AG10803 (cell line): ENCODE measurements at places on chromosomes 6 and 20.

DNA sequence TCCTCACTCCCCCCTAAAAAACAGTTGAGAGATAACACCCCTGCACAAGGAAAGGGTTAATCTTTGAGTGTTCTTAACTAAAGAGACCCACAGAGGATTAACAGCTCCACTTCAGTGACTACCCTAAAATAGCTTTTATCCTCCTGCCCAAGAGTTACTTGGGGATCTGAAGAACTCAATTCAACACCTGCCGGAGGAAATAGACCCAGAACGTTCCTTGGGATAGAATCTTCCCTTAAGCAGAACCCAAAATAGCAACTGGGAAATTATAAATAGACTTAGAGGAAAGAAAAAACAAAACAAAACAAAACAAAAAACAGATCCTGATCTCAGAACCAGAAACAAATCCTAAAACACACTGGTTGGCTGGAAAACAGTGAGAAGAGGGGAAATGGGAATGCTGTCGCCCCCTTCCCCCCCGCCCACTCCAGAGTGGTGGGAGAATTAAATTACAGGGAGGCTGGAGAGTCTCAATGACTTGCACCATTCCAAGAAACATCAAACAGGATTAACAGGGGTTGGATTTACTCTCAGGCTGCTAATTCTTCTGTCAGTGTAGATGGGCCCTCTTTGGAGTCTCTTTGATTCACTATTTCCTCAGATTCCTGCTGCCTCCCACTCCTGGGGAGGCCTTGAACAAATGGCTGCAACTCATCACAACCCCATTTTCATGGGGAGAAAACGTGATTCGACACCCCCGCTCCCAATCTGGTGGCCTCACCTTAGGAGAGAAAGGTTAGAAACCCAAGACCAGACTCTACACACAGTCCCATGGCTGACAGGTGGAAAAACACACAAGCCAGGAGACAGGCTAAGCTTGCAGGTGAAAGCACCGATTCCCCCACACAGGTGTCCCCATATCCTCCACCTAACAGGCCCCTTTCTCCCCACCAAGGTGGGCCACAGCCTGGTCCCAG is 1.4 kb downstream of the PLAGL2 start:
- no peak for DNase-seq

- no peak for DNase-seq
Measured at GRCh38 chr20:49671433-49671832, 42.2 kb downstream of the B4GALT5 start.

DNA sequence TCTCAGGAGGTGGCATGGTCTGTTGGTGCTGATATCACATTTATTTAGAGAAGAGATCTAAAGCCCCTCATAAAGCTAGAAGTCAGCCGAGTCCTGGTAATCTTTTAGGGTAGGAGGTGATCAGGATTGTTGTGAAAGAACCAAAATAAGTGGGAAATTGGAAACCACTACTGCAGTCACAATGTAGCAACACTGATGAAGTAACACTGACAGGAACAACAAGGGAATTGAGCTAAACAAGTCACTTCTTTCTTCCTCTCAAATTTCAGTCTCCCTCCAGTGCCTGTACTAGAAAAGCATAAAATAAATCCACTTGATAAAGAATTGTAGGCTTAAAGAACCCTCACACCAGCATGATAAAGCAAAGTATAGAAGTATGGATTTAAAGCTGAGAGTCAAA is 1509.0 kb downstream of the GRIK2 start:
- no peak for DNase-seq

DNA sequence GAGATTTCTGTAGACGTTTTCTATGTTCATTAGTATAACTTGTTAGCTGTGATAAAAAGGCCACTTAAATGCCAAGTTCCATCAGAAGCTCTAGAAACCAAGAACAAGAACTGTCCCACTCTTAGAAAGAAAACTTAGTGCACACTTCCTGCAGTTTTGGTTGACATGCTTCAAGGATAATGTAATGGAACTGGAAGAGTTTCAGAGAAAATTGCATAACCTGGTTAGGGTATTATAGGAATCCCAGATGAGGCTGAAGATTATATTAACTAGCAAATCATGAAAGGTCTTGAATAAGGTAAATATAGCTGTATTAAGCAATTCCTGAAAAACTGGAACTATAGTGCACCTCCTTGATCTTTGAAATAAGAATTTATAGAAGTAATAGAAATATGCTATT is 1.8 kb upstream of the PHACTR2 start:
- peak; percentile 67 for DNase-seq

- no peak for DNase-seq
Measured at GRCh38 chr6:167570460-167571400, 245.8 kb downstream of the TTLL2 start.

- no peak for DNase-seq
Measured at GRCh38 chr20:57847104-57847503, 137.3 kb upstream of the PMEPA1 start.

DNA sequence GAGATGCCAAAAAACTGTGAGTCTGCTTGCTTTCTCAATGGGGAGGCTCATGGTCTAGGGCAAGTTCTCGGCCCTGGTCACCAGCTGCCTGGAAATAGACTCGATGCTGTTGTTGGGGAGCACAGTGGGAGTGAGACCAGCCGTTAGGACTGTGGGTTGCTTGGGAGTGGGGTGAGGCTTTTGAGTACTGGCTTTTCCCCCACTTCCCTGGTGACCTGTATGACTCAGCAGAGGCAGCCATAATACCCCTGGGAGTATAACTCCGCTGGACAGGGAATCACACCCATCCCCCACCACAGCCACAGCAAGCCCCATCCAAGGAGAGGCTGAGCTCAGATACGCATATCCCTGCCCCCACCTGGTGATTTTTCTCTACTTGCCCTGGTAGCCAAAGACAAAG is 48.9 kb upstream of the OGFRL1 start:
- no peak for DNase-seq

DNA sequence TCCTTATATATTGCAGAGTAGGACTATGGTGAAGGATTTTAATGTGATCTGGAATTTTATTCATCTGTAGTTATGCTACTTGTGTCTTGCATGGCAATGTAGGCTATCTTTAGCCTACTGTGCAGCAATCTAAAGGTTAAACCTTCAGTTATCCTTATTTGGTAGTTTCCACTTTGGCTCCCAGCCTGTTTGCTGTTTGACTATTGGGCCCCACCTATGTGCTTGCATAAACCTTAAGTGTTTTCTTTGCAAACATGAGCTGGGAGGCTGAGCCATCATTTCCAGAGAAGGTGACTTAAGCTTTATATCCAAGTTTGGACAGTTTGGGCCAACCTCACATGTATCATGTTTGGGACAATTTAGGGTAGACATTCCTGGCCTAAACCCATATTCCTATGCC is 537.5 kb downstream of the BTBD3 start:
- no peak for DNase-seq

GRCh38 chr20:47217482-47218446 is 138.7 kb downstream of the ZMYND8 start:
- DNase-seq = no peak

GRCh38 chr6:117072781-117073180 is 192.6 kb upstream of the VGLL2 start:
- no peak for DNase-seq

DNA sequence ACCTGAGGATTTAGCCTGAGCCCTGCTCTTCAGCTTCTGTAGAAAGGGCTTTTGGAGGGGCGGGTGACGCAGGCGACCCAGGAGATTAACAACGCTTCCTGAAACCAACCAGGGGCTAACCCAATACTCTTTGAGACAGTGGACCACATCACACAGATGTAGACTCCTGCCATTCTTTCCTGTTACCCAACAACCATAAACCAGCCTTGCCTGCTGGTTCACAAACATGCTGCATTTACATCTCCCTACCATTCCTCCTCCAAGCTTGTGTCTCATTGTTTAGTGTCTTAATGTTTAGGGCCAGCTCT is 28.3 kb downstream of the PPP1R16B start:
- no peak for DNase-seq

- DNase-seq = peak; percentile 17
Measured at GRCh38 chr20:13147971-13148370, 73.1 kb upstream of the ISM1 start.

DNA sequence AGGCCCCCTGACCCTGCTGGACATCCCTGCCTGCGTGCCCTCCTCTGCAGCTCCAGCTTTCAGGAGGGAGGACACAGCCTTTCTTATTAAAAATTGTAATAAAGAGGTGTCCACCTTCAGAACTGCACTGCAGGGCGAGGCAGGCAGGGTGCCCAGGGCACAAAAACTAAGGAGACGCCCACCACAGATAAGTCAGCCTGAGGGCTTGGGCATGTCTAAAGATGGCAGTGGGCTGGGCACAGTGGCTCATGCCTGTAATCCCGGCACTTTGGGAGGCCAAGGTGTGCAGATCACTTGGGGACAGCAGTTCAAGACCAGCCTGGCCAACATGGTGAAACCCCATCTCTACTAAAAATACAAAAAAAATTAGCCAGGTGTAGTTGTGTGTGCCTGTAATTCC is 7.0 kb upstream of the C20orf144 start:
- no peak for DNase-seq

- DNase-seq = peak; percentile 84
Measured at GRCh38 chr6:112665114-112665513, 318.0 kb downstream of the RFPL4B start.

DNA sequence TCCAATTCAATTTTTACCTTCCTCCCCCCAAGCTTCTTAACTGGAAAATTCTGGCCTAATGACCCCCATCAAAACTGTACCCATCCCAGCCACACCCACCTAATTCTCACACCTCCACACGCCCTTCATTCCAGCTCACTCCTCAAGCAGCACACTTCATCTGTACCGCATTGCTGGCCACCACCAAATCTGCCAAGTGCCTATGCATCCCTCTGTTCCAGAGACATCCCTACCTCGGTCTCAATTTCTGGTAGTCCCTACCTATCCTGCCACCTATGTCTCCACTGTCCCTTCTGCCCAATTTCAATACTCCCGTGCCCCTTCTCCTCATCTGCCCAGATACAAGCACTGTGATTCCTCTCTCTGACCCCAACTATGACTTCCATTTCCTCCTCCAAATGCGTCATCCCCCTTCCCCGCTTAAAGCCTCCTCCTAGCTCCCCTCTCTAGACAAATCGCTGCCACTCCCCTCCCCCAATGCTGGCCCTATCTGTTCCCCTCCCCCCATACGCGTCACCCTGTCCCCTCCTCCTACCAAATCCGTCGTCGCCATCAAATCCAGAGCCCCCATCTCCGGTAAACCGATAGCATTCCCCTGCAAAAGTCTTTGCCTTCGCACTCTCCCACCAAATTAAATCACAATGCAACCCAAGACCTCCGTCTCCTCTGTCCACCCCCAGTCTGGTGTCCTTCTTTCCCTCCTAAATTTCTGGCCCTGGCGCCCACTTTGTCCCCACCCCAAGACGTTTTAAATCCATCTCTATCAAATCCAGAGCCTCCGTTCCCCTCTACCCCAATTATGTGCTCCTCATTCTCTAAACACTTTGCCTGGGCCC is 1.2 kb downstream of the MTCH1 start:
- peak; percentile 68 for DNase-seq

DNA sequence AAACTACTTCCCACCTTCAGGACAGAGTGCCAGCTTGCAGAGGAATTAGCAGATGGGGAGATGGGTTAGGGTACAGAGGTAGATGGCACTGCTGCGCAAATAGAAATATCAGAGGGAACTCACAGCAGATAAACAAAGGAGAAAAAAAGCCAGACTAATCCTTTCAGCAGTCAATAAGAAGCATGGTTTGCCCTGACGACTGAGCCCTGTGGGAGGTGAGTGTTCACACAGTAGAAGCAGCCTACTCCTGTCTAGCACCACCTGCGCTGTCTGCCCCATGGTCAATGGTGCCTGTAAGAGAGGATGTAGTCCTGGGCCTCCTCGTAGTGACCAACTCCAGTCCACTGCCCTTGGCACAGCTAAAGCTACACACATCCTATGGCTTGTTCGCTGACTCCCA is 174.1 kb downstream of the IBTK start:
- no peak for DNase-seq

DNA sequence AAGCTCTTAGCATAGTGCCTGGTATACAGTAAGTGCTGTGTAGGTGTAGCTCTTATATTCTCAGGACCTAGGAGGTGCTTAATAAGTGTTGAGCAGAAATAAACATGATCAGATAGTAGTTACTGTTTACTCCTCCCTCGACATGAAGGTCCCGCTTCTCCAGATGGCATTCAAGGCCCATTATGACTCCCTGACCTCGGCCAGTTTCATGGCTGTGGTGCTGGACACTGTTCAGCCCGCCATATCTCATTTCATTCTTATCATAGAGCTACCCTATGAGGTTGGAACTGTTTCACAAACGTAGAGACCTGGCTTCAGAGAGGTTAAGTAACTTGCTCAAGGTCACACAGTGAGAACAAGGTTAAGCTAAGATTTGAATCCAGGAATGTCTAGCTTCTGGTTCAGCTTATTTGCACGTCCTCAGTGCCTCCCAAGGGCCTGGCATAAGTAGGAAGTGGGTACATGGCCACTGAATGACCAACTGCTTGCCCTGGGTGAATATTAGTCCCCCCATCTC is 39.0 kb downstream of the CD40 start:
- DNase-seq = no peak

DNA sequence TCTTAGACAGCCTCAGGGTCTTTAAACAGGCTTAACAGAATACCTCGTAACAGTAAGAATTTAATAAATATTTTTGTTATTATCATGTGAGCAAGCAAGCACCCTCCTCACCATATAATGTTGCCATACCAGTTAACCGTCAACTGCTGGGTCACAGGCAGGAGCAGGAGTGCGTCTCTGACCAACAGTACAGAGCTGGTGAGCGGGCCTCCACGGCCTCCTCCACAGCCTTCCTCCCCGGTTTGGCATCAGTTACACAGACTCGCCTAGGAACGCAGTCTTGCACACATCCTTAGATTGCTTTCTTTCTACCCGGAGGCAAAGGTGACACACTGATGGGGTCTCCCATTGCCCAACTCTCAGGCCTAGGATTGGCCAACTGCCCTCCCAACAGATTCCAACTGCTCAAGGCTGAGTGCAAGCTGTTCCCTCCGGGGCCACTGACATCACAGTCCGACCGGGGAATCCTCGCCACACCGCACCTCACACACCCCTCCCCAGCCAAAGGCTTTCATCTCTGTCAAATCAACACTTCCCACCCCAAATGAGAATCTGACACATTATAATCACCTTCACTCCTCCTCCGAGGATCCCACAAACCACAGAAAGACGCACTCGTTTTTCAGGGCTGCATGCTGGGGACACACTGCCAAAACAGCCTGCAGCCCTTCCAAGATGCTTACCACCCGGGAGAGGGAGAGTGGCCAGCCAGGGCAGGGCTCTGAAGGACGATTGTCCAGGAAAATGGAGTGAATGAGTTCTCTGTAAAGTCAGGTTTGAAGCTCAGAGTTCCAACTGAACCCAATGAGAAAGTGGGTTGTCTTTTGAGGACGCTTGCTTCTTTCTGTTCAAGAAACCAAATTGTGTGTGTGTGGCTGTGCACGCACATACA is 63.2 kb downstream of the PDE10A start:
- no peak for DNase-seq
